ENCODE measurements at places on chromosomes 1 and 21. TPM values are rescaled to one million over a fixed set of nuclear protein-coding genes. Genes with fewer than 3 reads are reported as not detected.
A peak's percentile ranks its signal among the peaks of the same experiment; 100 is the strongest.

Gene PTGS2
- 6.1 TPM for total RNA-seq

Gene F3
- 36.5 TPM for total RNA-seq

- DNase-seq = no peak
Measured at GRCh38 chr21:45148316-45148990, 74.1 kb downstream of the ADARB1 start.

Gene LIPI
- total RNA-seq = not detected

GRCh38 chr1:40392221-40392620 lies 18.7 kb downstream of the SMAP2 start:
- DNase-seq = no peak

DNA sequence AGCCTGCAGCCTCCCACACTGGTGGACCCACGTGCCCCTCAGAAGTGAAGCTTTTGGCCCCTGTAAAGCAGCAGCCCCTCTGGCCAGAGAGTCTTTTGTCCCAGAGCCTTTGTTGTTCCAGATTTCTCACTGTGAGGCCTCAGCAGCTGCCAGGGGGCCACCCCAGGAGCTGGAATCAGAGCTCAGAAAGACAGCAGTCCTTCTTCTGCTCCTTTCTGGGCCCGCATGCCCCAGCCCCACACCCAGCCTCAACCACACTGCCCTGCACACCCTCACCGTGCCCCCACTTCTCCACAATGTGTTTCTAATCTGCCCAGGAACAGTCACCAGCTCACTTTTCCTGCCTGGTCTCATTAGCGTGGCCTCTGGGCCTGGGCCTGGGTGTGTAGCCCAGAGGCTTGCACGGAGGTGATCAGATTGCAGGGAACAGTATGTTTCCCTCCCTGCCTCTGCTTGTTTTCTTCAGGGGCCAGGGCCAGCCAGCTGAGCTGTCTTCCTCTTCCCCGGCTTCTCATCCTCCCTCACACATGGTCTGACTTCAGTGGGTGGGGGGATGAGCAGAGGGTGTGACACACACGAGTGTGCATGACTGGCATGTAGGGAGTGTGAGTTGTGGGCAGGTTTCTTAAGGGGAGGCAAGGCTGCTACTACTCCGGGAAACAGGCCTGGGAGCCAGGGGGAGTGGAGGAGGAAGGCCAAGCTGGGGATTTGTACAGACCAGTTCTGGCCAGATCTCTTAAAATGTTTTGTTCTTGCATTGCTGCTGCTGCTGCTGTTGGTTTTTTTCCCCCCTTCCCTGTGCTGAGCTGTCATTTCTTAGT lies 82.5 kb upstream of the ZNF648 start:
- peak; percentile 93 for DNase-seq

GRCh38 chr1:106978477-106979322 lies 77.8 kb upstream of the PRMT6 start:
- DNase-seq = no peak

DNA sequence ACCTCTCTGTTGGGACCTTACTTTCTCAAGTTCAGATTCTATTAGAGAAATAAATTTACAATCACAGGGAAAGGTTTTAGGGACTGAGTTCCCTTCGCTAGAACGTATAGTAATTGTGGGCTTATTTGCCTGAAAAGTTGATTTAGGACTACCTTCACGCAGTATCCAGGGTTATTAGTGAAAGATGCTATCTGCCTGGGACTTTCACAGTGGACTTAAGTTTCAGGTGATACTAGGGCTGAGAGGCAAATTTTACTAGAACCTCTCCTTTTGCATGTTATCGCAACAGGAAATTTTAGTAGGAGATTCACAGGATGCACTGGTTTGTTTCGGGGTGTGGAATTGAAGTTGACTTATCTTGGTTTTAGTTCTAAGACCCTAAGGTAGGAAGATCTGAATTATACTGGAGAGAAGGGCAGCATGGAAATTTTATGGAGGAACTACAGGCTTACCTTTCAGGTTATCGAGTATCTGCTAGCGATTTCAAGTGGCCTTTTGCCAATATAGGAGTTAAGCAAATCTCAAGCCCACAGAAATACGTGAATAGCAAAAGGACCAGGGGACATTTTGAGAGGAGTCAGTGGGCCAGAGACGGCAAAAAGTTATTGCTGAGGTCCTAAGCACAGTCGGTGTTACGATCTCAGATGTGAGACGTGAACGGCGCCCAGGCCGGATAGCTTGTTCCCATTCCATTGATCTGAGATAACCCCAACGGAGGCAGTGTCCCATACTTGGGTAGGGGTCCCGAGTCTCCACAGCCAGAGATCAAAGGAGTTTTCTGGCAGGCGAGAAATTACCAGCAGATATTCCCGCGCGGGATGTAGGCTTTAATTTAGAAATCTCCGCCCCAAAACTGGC lies 723 bp upstream of the GNAI3 start:
- no peak for DNase-seq

Gene OR2T34
- total RNA-seq = 2.0 TPM

DNA sequence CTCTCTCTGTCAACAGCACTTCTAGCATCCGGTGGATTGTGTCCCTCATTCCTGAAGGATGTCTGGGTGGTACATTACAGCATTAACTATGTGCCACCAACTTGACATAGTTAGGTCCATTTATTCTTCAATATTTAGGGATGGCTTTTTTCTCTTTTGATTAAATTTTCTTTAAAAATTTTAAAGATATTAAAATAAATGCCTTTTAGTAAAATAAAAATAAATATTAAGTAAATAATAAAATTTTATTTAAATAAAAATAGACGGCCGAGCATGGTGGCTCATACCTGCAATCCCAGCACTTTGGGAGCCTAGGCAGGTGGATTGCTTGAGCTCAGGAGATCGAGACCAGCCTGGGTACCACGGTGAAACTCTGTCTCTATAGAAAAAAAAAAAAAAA lies 9.7 kb upstream of the KLHL20 start:
- no peak for DNase-seq

DNA sequence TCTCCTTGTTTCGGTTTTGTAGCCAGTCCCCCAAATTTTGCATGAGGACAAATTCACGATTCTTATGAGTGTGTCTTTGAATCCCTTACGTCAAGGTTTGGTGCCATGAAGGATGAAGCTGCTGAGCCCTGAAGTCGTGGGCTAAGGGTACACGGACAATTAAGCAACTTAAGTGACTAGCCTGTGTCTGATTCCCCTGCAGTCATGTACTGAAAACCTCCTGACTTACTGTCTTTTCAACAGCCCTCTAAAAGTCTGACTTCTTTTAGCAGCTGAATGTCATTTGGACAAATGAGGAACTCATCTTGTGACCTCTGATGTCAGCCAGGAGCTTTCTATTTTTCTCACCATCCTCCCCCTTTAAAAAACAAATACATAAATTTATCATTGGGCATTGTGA lies 27.1 kb upstream of the C1orf105 start:
- no peak for DNase-seq

DNA sequence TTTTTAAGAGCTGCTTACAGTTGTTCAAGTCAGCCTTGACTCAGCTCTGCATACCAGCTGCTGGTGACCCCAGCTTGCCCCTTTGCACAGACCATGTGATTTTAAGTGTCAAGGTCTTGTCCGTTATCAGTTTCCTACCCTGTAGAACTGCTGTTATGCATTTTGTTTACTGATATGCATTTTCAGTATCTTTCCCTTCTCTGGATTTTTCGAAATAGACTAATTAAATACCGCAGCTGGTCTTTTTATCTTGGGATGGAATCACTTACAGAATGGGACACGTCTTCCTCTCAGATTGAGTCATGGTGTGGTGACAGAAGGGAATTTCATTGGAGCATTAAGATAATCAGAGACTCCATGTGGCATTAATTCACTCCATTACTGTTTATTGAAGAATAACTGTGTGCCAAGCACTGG lies 145.6 kb downstream of the FMN2 start:
- DNase-seq = no peak

- no peak for DNase-seq
Measured at GRCh38 chr1:30313176-30313575, 410.2 kb downstream of the MATN1 start.

Gene SPRR1B
- total RNA-seq = 112 TPM

Gene TTC34
- not detected for total RNA-seq

- DNase-seq = no peak
Measured at GRCh38 chr1:193747579-193747978, 561.2 kb upstream of the B3GALT2 start.

- DNase-seq = peak; percentile 70
Measured at GRCh38 chr21:45511007-45511406, 31.2 kb downstream of the SLC19A1 start.

DNA sequence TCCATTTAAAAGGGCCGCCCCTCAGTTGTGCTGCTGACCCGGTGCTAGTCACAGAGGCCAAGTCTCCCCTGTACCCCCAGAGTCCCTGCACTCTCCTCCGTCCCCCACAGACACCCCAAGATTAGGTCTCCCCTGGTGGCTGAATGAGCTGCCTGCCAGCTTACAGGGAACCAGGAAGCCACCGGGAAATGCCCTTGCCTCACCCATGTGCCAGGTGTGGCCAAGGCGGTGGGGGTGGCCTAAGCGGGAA lies 32.7 kb downstream of the HSPG2 start:
- no peak for DNase-seq

Gene TNFRSF18
- 37.8 TPM for total RNA-seq

GRCh38 chr1:85308833-85309350 lies 32.5 kb upstream of the BCL10 start:
- DNase-seq = no peak

Gene ERICH3
- total RNA-seq = not detected

Gene UBR4
- 324 TPM for total RNA-seq

- DNase-seq = no peak
Measured at GRCh38 chr1:229230893-229231753, 39.8 kb upstream of the RAB4A start.

- peak; percentile 67 for DNase-seq
Measured at GRCh38 chr21:46550116-46550941, 54.6 kb downstream of the S100B start.

- DNase-seq = no peak
Measured at GRCh38 chr1:224939844-224940425, 10.5 kb downstream of the DNAH14 start.

DNA sequence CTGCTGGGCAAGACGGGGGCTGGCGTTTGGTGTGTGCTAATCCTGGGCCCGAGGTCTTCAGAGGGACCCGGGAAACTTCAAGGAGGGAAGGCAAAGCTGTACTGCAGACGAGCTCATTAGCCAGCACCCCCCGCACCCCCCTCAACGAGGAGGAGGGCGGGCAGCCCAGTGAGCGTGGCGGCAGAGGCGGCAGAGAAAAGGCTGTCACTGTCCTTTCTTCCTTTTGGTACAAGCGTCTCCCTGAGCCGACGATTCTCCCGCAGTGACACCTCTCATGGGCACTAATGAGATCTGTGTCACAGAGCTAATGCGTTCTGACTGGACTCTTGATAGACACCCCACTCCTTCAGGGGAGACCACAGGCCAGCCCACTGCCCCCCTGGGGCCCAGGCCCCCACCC lies 29.5 kb downstream of the DMAP1 start:
- no peak for DNase-seq

DNA sequence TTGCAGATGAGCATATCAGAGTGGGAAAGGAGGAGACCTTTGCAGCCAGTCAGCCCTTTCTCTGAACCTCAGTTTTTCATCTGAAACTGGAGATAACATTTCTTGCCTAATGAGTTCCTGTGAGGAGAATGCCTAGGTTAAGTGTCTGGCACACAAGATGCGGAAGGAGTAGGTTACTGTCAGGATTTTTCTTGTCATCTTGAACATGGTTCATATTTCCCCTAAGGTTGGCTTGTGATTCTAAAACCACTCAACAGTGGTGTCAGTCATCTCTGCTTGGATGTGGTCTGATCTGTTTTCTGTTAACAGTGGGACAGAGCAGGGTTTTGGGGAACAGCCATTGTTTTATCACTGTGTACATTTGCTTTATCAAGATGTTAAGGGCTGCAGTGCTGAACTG lies 70.6 kb downstream of the TGFB2 start:
- DNase-seq = no peak

- no peak for DNase-seq
Measured at GRCh38 chr1:31072304-31072746, 6.8 kb upstream of the PUM1 start.

Gene OR6N1
- total RNA-seq = not detected

GRCh38 chr21:41749286-41749685 lies 17.6 kb downstream of the RIPK4 start:
- no peak for DNase-seq

DNA sequence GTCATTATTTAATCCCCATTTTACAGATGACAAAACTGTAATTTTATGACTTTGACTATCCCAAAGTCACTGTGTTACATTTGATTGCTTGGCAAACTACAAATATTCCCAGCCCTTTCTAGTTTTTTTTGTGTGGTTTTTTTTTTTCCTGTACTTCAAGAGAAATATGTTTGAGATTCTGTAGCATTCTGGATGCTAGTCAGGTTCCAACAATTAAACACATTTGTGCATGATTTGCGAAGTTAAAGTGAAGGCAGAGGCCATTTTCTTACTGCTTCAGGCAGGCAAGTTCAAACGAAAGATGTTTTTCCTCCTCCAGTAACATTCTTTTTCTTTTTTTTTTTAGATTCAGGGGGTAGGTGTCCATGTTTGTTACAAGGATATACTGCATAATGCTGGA lies 107.9 kb upstream of the SERTAD4 start:
- DNase-seq = no peak

DNA sequence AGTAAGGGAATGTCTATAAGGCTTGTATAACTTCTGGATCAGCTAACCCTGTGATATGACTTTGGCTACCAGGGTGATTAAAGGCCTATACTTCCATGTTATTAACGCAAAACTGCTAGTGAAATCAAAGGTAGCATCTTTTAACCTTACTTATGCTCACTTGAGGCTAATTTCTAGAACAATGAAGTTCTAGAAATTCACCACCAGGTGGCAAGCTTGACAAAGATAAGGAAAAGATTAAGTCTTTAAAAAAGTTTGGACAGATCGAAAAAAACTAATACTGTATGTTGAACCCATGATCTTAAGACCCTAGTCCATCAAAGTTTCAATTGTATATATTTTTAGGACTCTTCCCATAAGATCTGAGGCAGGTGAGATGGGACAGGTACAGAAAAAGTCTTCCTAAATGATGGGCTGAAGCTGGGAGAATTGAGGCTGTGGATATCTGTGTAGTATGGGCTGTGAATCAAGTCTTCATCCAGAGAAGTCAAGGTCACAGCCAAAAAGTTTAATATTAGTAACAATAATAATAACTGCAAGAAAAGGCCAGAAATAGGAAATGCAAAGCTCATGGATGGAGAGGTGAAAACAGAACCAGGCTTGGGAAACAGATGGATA lies 18.8 kb downstream of the KYAT3 start:
- no peak for DNase-seq

Gene HHAT
- 8.4 TPM for total RNA-seq

DNA sequence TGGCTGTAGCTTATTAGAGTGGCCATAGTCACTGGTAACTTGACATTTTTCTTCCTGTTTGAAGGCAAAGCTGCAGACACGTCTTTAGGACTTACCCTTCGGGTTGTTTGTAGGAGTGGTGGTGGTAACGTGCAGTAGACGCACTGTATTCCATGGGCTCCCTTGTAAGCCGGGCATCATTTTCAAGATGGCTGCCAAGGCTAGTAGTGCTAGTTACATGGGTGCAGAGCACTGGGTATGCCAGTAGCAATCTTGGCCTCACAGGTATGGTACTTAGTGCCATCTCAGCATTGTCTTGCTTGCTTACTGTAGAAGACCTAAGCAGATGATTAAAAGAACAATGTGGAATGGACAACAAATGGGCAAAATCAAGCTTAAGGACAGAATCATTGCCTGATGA lies 1.9 kb downstream of the YBX1 start:
- no peak for DNase-seq
